ENCODE measurements at places on chromosomes 16 and 17.

DNA sequence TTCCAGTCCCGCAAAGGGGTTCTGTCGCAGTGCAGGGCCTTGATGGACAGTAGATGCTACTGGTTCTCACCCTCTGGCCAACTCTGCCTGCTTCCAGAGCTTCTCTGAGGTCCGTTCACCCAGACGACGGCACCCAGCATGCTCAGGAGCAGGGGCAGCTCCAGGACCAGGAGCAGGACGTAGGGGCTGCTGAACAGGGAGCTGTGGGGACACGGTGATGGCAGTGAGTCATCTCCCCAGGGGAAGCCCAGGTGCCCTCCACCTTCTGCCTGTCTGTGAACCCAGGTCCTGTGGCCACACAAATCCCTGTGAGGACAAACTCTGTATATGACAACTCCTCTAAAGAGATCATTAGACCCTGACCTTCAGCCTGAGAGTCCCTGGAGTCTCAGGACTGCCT, 3.4 kb upstream of the CD300C start:
- DNase-seq = no peak

DNA sequence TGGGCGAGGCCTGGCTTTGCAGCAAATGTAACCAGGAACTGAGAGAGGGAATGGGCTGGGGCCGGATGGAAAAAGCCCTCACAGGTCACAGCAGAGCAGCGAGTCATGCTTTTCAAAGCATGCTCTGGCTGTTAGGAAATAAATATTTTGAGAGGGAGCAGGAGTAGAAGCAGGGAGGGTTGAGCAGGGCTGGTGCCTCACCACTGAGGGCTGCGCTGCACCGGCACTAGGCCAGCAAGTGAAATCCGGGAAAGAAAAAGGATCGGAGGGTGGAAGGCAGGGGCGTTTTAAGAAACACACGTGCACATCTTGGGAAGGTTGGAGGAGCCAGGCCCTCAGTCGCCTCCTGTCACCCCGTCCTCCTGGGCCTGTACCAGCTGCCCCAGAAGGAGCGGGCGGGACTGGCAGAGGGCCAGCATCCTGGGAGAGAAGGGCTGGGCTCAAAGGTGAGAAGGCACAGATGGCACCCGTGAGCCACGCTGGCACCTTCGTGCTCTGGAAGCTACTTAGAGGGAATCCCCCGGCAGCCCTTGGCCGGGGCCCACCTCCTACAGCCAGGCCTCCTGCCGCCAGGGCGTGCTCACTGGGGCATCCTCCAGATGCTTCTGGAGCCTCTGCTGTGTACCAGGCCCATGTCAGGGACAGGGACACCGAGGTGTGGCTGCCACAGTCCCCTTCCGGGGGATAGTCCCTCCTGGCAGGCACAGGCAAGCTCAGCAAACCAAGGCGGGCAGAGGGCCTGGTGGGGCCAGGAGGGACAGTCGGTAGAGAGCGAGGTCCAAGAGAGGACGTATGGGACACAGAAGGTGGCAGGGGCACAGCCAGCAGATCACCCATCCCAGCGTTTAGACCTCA, 71.5 kb upstream of the PLCG2 start:
- DNase-seq = no peak

- no peak for DNase-seq
Observed at GRCh38 chr17:82302568-82302963, 14.8 kb downstream of the CD7 start.

- DNase-seq = no peak
Observed at GRCh38 chr17:57425903-57426880, 169.9 kb downstream of the MSI2 start.

DNA sequence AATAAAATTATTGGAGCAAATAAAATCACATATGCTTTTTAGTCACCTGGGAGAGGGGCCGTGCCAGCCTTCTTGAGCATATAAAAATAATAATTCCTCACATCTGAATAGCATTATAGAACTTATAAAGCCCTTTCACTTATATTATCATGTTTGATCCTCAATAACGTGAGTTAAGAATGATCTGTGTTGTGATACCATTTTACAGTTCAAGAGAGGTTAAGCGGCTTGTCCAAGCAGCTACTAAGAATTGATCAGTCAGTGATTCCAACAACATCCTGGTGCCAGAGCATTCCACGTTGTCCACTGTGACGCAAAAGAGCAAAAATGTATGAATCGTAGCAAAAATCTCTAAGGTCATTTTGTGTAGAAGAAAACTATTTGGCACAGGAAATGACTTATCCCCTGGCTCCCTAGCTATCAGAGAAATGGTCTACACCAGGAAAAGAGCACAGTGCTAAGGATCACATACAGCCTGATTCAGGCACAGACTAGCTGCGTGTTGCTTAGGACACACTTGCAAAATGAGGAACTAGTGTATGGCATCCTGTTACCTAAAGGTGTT, 33.0 kb downstream of the ANKFN1 start:
- no peak for DNase-seq

GRCh38 chr16:83792391-83792790, 15.4 kb upstream of the HSBP1 start:
- DNase-seq = no peak
